ENCODE measurements at places on chromosomes 13 and 19. TPM values are rescaled to one million over a fixed set of nuclear protein-coding genes. Genes with fewer than 3 reads are reported as not detected.

ZSCAN1 gene
- not detected for total RNA-seq

TEX101 gene
- not detected for total RNA-seq

GRCh38 chr13:57724486-57725272 is 93.1 kb downstream of the PCDH17 start:
- no peak overlapping the region for H3K4me3 ChIP-seq
- no peaks in the 10 kb centered on the region for H3K36me3 ChIP-seq
- DNase-seq: no peak
- no peaks in the 10 kb centered on the region for H3K27me3 ChIP-seq
- H3K4me1 ChIP-seq: no peaks in the 10 kb centered on the region

- peak overlapping the region; percentile 25 for H3K27ac ChIP-seq
- H3K27me3 ChIP-seq: no peaks in the 10 kb centered on the region
- H3K36me3 ChIP-seq: peaks cover 9% of the 10 kb centered on the region
- peak; percentile 61 for DNase-seq
- no peak overlapping the region for H3K4me3 ChIP-seq
These were observed 3.7 kb downstream of the ANGPTL8 start for GRCh38 chr19:11242864-11243797.

GRCh38 chr19:2252797-2253105 is 3.5 kb downstream of the JSRP1 start:
- no peaks in the 10 kb centered on the region for H3K36me3 ChIP-seq
- peak overlapping the region; percentile 41 for H3K4me3 ChIP-seq
- no peak overlapping the region for H3K27ac ChIP-seq
- DNase-seq: no peak
- peaks cover 2% of the 10 kb centered on the region for H3K27me3 ChIP-seq
- peaks cover 34% of the 10 kb centered on the region for H3K4me1 ChIP-seq

- no peak for DNase-seq
- no peaks in the 10 kb centered on the region for H3K36me3 ChIP-seq
- no peaks in the 10 kb centered on the region for H3K27me3 ChIP-seq
- H3K4me3 ChIP-seq: no peak overlapping the region
These were observed 136.5 kb downstream of the RAP2A start for GRCh38 chr13:97570442-97570841.

DNA sequence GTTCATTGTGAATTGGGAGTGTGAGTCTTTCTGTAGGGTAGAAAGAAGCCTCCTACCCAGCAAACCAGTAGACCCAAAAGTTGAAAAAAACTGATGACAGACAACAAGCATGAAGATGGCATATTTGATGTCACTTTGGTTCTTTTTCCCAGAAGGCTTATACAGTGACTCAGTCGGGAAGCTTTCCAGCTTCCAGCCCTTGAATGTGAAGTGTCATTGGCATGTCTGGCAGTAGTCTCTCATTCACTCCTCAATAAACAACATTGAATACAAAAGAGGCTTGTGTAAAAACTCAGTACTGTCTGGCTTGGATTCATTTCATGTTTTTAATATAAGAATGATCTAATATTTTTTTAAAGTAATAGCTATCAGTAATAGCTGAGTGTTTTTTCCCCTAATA is 68.7 kb downstream of the IPO5 start:
- H3K4me1 ChIP-seq: peaks cover 21% of the 10 kb centered on the region
- peak; percentile 29 for DNase-seq
- no peaks in the 10 kb centered on the region for H3K27me3 ChIP-seq

GRCh38 chr13:95607366-95607765 is 37.1 kb downstream of the DZIP1 start:
- peaks cover 14% of the 10 kb centered on the region for H3K4me1 ChIP-seq
- H3K27ac ChIP-seq: no peak overlapping the region
- DNase-seq: no peak
- no peak overlapping the region for H3K4me3 ChIP-seq
- H3K36me3 ChIP-seq: peaks cover 31% of the 10 kb centered on the region

- peaks cover 75% of the 10 kb centered on the region for H3K36me3 ChIP-seq
- no peak overlapping the region for H3K4me3 ChIP-seq
- no peak overlapping the region for H3K27ac ChIP-seq
- no peaks in the 10 kb centered on the region for H3K27me3 ChIP-seq
- peaks cover 25% of the 10 kb centered on the region for H3K4me1 ChIP-seq
These were observed 43.5 kb downstream of the ATP7B start for GRCh38 chr13:51967482-51968446.

ICAM5 gene
- 0.46 TPM for total RNA-seq

HSH2D gene
- total RNA-seq: 0.69 TPM

GRCh38 chr19:827710-828321 is at the start of gene AZU1:
Gene AZU1, plus strand, starts transcription at chr19:827837. Its CDS starts 10 bp downstream, at chr19:827847.
- peaks cover 45% of the 10 kb centered on the region for H3K27me3 ChIP-seq
- DNase-seq: no peak
- peaks cover 19% of the 10 kb centered on the region for H3K4me1 ChIP-seq
- no peak within 1 kb of the TSS for H3K4me3 ChIP-seq

DNA sequence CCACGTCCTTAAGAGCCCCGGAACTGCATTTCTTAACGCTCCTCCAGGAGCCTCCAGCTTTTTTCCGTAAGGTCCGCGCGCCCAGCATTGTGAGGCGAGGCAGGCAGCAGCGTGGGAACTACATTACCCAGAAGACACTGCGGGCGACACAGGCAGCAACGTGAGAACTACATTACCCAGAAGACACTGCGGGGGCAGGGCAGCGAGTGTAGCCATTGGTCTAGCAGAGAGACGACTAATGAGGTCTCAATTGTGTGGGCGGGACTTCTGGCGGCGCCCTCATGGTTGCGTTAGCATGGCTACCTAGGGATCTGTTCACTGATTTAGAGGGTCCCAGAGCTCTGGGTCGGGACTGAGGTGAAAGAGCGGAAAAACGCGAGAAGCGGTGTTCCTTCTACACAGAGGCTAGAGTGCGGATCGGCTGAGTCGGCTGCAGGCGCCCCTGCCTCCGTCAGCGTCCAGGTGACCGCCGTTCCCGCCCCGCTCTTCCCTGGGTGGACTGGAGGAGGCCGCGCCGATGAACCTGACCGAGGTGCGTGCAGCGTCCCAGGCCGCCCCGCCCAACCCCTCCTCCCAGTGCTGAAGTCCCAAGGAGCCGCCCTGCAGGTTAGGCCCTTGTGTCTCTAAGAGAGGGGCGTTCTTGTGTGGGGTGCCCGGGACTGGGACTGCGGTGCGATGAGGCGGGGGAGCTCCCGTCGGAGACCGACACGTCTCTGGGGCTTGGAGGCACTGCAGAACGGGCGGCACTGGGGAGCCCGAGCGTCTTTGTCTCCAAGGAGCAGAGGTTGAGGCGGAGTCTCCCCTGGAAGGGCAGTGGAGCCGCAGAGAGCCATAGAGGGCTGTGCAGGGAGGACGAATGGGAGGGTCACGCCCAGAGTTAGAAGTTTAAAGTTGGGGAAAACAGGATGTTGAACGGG is at the start of gene ZNF749:
TSS of gene ZNF749 (plus strand) at position 264 of the 917 bp plus-strand sequence. CDS start at position 518, 254 bp downstream.
- peaks cover 4% of the 10 kb centered on the region for H3K36me3 ChIP-seq
- H3K27me3 ChIP-seq: no peaks in the 10 kb centered on the region
- peak; percentile 98 for DNase-seq
- H3K4me3 ChIP-seq: peak within 1 kb of the TSS; percentile 88
- peaks cover 22% of the 10 kb centered on the region for H3K4me1 ChIP-seq

DNA sequence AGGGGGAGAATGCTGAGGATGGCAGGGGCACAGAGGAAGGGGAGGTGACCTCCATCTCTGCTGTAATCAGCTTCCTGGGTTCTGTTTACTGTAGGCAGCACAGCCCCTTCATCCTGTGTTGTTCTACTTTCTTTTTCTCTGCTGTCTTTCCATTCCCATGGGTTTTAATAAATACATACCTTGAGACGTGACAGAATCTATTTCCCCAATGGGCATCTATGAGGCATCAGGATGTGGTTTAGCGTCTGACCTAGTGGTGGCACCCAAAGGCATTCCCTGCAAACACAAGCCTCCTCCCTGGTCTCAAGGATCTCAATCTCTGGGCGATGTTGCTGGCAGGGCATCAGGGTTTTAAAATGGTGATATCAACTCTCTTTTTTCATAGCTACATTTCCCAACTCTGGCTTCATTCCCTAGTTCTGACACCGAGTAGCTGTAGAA is 60.8 kb downstream of the ALOX5AP start:
- H3K4me1 ChIP-seq: peaks cover 54% of the 10 kb centered on the region
- H3K27me3 ChIP-seq: no peaks in the 10 kb centered on the region
- no peak overlapping the region for H3K4me3 ChIP-seq
- no peak for DNase-seq

DNA sequence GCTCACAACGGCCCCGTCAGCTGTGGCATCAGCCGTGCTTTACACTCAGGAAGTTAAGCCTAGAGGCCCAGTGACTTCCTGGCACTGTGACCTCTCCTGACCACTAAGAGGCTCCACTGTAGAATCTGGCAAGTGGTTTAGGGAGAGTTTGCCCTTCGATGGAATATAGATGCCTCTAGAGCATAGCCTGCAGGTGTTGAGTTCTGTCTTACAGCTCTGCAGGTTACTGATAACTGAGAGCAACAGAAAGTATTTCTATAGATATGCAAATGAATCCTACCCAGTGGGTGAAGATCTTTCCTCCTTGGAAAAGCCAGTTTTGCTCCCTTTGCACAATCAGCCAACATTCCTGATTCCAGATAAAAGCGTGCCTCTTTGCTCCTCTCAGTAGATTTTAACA is 35.8 kb downstream of the ATP12A start:
- H3K27me3 ChIP-seq: peaks cover 26% of the 10 kb centered on the region
- no peak overlapping the region for H3K4me3 ChIP-seq
- H3K36me3 ChIP-seq: no peaks in the 10 kb centered on the region
- DNase-seq: no peak
- no peak overlapping the region for H3K27ac ChIP-seq

DNA sequence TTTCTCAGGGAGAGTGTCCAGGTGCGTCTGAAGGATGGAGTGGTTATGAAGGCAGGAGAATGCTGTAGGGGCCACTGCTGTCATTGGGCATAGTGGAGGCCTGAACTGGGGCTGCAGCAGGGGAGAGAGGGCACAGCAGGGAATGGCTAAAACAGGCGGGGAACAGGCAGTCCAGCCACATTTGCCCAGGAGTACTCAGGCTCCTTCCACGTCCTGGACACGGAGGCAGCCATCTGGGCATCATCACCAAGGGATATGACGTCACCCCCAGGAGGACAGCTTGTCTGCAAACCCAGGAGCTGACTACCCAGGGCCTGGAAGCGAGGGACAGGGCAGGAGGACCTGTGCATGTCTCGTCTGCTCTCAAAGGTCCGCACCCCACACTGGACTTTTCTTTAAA is 22.2 kb downstream of the VSTM2B start:
- no peak for DNase-seq
- H3K27me3 ChIP-seq: no peaks in the 10 kb centered on the region
- no peak overlapping the region for H3K4me3 ChIP-seq
- H3K4me1 ChIP-seq: peaks cover 14% of the 10 kb centered on the region

- H3K27ac ChIP-seq: no peak overlapping the region
- no peaks in the 10 kb centered on the region for H3K36me3 ChIP-seq
- no peak for DNase-seq
- no peaks in the 10 kb centered on the region for H3K4me1 ChIP-seq
These were observed 49.4 kb downstream of the SACS start for GRCh38 chr13:23384111-23384510.

DNA sequence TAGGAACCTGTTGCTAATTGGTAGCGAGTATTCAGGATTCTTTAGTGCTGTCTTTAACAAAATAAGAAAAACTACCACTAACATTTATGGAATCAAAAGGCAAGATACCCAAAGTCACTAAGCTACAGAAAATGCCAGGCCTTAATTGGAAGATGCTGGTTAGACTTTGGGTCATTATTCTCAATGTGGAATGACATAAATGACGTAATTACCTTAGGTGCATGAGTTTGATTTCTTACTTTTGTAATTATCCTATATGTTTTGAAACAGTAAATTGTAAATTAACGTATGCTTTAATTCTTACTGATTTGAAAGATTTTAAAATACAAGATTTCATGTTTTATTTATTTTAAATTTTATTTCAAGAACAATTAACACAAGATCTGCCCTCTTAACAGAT is 25.0 kb downstream of the SGCG start:
- no peak for DNase-seq
- H3K4me3 ChIP-seq: no peak overlapping the region
- H3K4me1 ChIP-seq: no peaks in the 10 kb centered on the region
- H3K27ac ChIP-seq: no peak overlapping the region
- no peaks in the 10 kb centered on the region for H3K36me3 ChIP-seq

GRCh38 chr13:35812736-35813135 is 318.4 kb downstream of the DCLK1 start:
- H3K27ac ChIP-seq: no peak overlapping the region
- H3K36me3 ChIP-seq: no peaks in the 10 kb centered on the region
- H3K27me3 ChIP-seq: no peaks in the 10 kb centered on the region
- H3K4me1 ChIP-seq: no peaks in the 10 kb centered on the region
- H3K4me3 ChIP-seq: no peak overlapping the region
- no peak for DNase-seq

DNA sequence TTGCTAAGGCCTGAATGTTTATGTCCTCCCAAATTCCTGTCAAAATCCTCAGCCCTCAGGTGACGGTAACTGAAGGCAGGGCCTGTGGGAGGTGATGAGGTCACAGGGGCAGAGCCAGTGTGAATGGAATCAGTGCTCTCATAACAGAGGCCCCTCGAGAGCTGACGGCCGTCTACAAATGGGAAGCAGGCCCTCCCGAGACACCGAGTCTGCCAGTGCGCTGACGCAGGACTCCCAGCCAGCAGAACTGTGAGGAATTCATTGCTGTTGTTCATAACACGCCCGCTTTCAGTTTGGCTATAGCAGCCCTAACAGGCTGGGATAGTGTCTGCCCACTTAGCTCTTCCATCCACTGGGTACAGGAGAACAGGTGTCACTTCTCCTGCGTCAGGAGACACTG is 41.2 kb downstream of the CARS2 start:
- H3K4me3 ChIP-seq: no peak overlapping the region
- no peak for DNase-seq
- H3K36me3 ChIP-seq: peaks cover 14% of the 10 kb centered on the region
- H3K27ac ChIP-seq: no peak overlapping the region
- no peaks in the 10 kb centered on the region for H3K27me3 ChIP-seq

ALDH16A1 gene
- total RNA-seq: 29.6 TPM

DNA sequence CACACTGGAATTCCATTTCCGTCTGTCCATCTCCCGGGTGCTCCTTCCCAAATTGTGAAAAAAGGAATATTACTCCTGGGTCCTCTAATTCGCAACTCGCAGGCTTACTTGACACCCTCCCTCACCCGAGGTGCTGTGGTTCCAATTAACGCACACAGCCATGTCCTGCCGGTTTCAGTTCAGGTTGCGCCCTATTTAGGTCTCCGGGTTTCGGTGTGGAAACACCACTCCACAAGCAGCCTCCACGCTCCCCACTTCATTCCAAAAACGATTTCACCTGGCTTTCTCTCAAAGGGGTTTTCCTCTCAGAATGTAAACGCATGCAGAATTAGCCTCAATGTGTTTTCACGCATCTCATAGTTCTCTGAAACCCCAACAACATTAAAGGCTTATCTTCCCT is 37.9 kb downstream of the NAXD start:
- no peak overlapping the region for H3K4me3 ChIP-seq
- no peak for DNase-seq
- no peak overlapping the region for H3K27ac ChIP-seq

DNA sequence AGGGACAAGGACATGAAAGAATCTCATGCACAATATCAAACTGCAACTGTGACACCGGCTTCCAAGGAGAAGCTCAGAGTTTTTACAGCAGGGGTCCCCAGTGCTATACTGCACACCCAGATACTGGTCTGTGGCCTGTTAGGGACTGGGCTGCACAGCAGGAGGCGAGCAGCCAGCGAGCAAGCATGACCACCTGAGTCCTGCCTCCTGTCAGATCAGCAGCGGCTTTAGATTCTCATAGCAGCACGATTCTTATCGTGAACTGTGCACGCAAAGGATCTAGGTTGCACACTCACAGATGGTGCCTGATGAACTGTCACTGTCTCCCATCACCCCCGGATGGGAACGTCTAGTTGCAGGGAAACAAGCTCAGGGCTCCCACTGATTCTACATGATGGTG is 13.1 kb upstream of the CD22 start:
- H3K4me3 ChIP-seq: no peak overlapping the region
- H3K4me1 ChIP-seq: peaks cover 86% of the 10 kb centered on the region
- DNase-seq: peak; percentile 67
- H3K27ac ChIP-seq: peak overlapping the region; percentile 78

ZNF416 gene
- 6.6 TPM for total RNA-seq

All from HepG2 (cell line).